ENCODE measurements at places on chromosomes 16 and 17.

- no peak for DNase-seq
Observed at GRCh38 chr17:48751172-48751571, 22.6 kb upstream of the HOXB13 start.

GRCh38 chr17:35890774-35891155, 10.6 kb upstream of the CCL5 start:
- no peak for DNase-seq

DNA sequence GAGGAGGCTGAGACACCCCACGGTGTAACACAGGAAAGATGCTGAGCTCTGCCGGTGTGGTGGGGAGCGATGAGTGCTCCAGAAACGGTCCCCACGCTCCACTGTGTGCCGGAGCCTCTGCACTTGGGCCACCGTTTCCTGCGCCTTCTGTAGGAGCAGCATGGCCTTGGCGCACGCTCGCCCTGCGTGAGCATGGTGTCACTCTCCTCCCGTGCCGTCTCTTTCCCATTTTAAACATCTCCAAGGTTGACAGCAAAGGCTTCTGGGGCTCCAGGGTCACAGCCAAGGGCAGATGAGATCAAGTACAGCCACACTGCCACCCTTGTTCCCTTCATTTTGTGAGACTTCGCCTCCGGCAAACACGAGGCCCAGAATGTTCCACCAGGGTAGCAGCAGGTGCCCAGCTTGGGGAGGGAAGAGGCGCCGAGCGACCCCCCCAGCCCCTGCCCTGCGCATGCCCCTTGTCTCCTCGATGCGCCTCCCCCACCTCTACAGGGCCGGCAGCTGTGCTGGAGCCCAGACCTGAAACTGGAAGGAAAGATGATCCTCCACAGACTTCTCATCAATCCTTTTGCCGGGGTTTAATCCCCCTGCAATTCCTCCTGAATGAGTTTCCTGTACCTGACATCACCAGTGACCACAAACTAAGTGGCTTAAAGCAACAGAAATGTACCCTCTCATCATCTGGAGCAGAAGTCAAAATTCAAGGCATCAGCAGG, 19.9 kb upstream of the OSGIN1 start:
- DNase-seq, result no peak

DNA sequence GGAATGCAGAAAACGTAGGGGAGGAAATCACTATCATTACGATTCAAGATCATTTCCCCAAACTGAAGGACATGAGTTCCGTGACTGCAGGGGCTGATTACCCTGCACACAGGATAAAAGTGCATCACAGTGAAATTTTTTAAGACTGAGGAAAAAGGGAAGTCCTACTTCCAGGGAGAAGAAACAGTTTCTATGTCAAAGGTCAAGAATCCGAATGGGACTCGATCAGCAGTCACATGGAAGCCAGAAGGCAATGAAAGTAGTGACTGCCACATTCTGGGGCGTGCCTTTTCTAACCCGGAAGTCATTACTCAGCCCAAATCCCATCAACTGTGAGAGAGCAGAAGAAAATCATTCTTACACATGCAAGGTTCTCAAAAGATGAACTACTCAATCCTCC, 12.1 kb downstream of the ZZEF1 start:
- no peak for DNase-seq

GRCh38 chr16:22347100-22347820, 27.2 kb downstream of the CDR2 start:
- no peak for DNase-seq

DNA sequence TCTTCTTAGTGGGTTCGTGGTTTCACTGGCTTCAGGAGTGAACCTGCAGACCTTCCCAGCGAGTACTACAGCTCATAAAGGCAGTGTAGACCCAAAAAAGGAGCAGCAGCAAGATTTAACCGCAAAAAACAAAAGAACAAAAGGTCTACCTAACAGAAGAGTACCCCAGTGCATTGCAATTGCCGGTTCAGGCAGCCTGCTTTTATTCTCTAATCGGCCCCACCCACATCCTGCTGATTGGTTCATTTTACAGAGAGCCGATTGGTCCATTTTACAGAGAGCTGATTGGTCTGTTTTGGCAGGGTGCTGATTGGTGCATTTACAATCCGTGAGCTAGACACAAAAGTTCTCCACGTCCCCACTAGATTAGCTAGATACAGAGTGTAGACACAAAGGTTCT, 2.0 kb upstream of the ARRB2 start:
- DNase-seq, result no peak

Measured in HS-5 (cell line).